ENCODE measurements at places on chromosomes 16 and 17.

DNA sequence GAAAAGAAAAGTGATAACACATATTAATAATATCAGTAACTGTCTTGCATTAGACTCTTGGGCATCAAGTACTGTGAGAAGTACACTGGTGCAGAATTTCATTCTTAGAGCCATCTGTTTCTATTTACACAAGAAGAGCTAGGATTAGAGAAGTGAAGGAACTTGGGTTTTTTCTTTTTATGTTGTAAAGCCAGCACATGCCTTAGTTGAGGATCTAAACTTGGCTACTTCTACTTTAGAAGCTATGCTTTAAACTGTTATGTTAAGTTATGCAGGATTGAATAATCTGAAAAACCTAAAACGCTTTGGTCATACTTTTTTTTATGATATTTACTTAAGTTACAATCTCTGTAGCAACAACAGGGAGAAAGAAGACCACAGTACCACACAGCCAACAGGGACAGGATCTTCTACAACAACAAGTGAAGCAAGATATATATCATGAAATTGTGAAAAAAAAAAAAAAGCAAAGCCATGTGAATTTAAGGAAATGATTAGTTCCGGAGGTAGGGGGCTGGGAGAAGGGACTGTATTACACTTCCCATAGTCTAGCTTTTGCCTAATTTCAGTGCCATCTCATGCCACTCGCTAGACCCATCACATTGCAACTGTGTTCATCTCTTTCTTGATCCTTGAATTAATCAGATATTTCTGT, 305.1 kb upstream of the GOT2 start:
- no peak for DNase-seq

DNA sequence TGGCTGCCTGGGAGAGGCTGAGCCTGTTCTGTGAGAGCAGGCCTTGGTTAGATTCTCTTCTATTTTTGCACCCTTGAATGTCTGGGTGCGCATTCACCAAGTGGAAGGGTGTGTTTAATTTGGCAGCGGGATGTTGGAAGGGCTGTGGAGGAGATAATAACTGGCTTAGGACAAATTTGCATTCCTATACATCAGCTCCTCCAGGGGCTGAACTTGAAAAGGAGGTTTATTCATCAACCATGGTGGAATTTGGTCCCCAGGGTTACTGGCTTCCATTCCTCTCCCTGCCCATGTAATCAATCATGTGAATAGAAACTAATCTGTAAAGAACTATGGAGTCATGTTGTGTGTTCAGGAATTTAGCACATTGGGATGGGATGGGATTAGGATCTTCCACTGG, 100.2 kb upstream of the FOXF1 start:
- DNase-seq: no peak

GRCh38 chr16:31002250-31002700, 8.2 kb downstream of the STX1B start:
- DNase-seq: no peak

GRCh38 chr17:63523253-63523855, at the start of gene KCNH6:
TSS of gene KCNH6 (plus strand) at chr17:63523358. CDS start at chr17:63523414, 56 bp downstream.
- DNase-seq: no peak

DNA sequence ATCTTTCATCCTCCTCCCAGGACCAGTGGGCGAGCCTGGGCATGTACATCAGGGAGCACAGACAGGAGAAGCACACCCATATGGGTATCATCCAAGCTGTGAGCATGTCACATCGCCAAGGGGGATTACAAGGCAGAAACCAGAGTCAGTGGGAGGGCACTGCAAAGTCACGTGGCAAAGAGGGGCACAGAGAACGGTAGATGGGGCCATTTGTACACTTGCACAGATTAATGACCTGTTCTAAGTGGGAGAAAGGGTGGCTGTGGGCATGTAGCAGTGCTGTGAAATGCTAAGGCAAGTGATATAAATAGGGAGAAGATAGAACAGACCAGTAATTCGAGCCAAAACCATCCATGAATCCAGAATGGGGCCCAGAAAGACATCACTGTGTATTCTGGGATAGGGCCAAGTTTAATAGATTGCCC, 265.0 kb downstream of the CPPED1 start:
- no peak for DNase-seq

DNA sequence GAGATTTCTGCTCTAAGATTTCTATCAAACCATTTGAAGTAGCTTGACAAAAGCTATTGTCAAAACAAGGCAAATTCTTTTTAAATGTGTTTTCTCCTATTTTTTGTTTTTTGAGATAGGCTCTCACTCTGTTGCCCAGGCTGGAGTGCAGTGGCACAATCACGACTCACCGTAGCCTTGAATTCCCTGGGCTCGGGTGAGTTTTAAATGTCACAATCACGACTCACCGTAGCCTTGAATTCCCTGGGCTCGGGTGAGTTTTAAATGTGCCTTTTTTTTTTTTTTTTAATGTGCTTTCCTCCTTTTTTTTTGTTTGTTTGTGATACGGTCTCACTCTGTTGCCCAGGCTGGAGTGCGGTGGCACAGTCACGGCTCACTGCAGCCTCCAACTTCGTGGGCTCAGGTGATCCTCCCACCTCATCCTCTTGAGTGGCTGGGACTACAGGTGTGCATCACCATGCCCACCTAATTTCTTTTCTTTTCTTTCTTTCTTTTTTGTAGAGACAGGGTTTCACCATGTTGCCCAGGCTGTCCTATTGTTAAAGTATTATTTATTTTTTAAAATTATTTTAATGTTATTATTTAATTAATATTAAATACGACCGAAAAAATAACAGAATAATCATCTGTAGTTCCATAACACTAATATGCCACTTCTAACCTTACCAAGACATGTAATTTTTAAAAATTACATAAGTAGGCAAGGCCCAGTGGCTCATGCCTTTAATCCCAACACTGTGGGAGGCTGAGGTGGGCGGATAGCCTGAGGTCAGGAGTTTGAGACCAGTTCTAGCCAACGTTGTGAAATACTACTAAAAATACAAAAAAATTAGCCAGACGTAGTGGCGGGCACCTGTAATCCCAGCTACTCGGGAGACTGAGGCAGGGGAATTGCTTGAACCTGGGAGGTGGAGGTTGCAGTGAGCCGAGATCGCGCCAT, 69.7 kb upstream of the FA2H start:
- DNase-seq: no peak

DNA sequence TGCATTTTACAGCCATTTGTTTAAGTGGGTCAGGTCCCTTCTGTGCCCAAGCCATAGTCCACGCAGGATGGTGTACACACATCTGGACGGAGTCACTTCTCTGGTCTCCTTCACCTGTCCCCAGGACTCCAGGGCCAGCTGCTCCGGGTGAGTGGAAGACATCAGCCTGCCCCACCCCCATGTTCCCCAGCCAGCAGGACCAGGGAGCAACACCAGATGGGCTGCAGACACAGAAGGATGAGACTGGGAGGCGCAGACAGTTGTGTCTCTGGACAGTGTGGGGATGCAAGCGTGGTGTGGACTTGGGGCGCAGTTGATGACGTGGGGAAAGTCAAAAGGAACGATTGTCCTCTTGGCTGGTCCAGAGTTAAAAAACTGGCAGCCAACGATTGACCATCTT, 24.6 kb upstream of the WFDC1 start:
- no peak for DNase-seq

DNA sequence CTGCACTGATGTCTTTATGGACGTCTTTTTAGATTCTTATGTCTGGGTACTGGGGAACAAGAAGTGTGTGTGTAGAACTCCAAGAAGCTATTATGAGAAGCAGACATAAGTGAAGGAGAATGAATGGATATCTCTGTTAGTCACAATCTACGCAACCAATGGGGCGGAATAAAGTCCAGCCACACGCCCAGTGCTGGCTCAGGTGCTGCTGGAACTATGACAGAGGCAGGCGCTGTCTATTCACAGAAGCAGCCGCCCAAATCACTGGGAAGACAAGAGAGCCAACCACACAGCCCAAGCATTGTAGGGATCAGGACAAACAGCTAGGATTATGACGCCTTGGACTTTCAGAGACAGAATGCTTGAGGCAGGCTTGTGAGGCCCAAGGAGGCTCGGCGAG, 43.9 kb upstream of the ICAM2 start:
- no peak for DNase-seq

DNA sequence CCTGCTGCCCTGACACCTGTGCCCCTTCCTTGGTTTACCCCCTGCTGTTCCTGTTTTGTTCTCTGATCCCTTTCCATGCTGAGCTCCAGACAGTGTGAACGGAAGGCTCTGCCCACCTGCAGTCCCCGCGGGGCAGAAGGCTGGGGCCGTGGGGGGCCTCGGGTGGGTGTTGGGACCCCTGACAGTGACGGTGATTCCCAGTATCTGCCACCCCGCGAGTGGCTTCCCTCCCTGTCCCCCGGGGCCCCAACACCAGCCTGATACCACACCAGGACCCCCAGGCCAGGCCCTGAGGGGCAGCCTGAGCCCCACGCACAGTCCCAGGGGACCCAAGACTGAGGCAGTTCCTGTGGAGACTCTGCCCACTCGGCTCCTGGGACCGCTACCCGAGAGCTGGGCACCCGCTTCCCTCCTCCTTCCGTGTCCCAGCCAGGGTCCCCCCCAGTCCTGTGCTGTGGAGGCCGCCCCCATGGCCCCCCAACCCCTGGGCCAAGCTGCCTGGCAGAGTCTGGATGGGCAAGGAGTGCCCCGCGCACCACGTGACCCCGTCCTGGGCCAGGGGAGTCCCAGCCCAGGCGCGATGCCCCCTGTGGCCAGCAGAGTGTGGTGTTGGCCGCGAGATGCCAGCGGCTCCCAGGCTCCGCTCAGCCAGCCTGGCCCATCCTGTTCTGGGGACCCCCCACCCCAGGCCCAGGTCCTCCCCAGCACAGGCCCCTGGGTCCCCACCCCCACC, 10.0 kb upstream of the C1QTNF8 start:
- no peak for DNase-seq

- DNase-seq: no peak
These were observed 2.7 kb downstream of the TBCD start for GRCh38 chr17:82754297-82755208.

GRCh38 chr16:47612711-47613110, 151.6 kb downstream of the PHKB start:
- no peak for DNase-seq

DNA sequence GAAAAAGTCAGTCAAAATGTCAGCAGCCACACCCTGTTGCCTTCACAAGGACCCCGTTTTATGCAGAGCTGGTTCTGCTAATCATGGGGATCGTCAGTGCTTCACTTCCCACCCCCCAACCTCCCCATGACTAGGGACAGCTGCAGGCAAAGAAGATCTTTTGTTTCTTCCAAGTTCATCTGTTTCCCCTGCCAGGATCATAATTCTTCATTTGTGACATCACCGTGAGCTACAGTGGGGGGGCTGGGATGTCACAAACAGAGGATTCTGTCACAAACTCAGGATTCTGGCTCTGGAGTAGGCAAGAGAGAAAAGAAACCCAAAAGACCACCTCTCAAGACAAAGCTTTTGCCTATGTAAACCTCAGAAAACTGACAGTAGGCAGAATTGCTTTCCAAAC, 24.7 kb downstream of the DNAJC7 start:
- no peak for DNase-seq

- no peak for DNase-seq
These were observed 11.5 kb upstream of the SCN4A start for GRCh38 chr17:63984236-63984635.

DNA sequence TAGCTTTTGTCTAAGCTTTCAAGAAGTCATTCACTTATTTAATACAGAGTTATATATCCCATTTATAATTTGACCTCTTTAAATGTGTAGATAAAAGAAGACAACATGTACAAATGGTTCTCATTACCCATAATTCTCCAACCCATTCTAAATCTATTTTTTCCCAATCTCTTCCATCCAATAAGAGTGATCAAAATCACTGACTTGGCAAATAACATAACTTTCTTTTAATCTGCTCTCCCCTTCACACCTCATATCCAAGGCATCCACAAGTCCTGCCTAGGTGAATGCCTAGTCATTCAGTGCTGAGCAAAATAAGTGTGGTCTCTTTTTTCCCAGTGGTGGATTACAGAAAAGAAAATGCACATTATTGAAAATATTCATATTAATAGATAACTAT, 1231.1 kb downstream of the CDH11 start:
- no peak for DNase-seq

DNA sequence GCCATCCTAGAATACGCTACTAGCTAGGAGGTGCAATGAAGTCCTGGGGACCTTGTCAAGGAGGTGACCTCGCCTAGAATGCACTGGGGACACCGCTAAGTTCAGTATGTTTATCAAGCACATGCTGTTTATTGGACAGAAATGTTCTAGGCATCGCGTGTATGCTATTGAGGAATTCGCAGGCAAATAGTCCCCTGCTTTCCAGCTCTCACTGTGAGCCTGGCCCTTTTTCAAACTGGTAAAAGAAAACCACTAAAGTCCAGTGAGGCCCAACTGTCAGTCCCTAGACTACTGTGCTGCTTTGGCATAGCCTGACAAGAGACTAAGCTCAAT, 1.2 kb upstream of the FAM222B start:
- DNase-seq: no peak

DNA sequence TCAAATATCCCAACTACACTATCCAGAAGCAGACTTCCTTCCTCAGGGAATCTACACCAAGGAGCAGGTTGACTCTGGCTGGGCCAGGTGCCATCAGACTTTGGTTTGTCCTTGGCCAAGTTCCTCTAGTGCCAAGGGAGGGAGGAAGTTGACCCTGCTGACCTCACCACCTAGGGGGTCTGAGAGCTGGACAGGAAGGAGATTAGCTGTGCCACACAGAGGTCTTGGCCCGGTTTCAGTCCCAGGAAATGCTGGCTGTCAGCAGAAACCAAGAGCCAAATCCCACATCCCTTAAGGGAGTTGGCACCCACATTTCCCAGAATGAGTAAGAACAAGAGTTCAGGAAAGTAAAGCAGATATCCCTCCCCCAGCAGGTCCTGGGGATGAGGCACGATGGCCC, 178.2 kb downstream of the SALL1 start:
- no peak for DNase-seq

GRCh38 chr16:3950343-3951193, 70.1 kb upstream of the CREBBP start:
- no peak for DNase-seq

GRCh38 chr16:71974068-71974818, 26.0 kb downstream of the PKD1L3 start:
- DNase-seq: no peak

GRCh38 chr17:64005734-64006167, 7.6 kb downstream of the PRR29 start:
- no peak for DNase-seq

- no peak for DNase-seq
These were observed 26.0 kb downstream of the TBX4 start for GRCh38 chr17:61478026-61478789.

- DNase-seq: peak; percentile 72
These were observed at the start of gene MRTFB for GRCh38 chr16:14070877-14071575. TSS of gene MRTFB (plus strand) at chr16:14071319. CDS start at chr16:14140607, 69,288 bp downstream.

DNA sequence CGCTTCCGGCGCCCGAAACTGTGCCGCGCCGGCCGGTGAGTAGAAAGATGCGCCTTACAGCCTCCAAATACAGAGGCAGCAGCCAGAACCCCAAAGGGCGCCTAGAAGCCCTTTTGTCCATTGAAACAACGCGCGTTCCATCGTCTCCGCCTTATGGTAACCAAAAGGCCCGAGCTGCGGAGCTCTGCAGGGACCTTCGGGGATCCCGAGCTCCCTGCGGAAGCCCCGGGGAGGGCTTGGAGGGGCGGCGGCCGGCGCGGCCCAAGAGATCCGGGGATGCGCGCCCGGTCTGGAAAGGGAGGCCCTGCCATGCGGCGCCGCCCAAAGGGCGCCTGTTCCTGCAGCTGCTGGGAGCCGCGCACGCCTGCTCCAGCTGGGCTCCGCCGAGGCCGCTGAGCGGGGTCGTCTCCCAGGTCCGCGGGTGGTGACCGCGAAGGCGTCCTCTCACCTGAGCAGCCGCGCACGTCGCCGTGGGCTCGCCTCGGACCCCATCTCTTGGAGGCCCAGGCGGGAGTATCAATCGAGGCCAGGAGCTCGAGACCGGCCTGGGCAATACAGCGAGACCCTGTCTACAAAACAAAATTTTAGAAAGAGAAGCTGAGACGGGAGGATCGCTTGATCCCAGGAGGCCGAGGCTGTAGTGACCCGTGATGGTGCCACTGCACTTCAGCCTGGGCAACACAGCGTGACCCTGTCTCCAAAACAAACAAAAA, 742 bp upstream of the FBXO31 start:
- DNase-seq: no peak
